ENCODE measurements at places on chromosomes 1 and 21.

- no peak for DNase-seq
Measured at GRCh38 chr1:89699451-89699986, 66.6 kb downstream of the LRRC8C start.

GRCh38 chr1:59057796-59058195 is 239.1 kb upstream of the FGGY start:
- DNase-seq, result no peak

GRCh38 chr1:7579831-7580804 is 191.0 kb upstream of the VAMP3 start:
- no peak for DNase-seq

DNA sequence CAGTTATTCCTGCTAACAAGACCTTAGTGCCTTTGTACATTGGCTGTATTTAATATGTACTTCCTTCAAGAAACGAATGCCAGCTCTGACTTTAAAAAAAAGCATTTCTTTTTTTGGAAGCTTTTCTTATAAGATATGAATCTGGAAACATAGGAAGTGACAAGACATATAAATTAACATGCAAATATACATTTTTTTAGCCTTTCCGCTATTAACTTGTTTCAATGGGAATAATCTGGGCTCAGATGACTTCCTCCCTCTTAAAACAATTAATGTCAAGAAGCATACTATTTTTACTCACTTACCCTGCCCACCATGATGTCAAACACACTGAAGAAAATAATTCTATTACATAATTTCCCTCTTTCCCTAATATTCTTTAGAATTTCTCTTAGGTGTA is 1.4 kb downstream of the DENND1B start:
- DNase-seq, result no peak

GRCh38 chr1:91885716-91886506 is at the start of gene TGFBR3:
TGFBR3 (minus strand) TSS chr1:91886151; CDS start chr1:91861531, 24,620 bp downstream.
- peak; percentile 44 for DNase-seq

- DNase-seq, result no peak
Measured at GRCh38 chr1:211009944-211010343, 124.0 kb downstream of the KCNH1 start.

DNA sequence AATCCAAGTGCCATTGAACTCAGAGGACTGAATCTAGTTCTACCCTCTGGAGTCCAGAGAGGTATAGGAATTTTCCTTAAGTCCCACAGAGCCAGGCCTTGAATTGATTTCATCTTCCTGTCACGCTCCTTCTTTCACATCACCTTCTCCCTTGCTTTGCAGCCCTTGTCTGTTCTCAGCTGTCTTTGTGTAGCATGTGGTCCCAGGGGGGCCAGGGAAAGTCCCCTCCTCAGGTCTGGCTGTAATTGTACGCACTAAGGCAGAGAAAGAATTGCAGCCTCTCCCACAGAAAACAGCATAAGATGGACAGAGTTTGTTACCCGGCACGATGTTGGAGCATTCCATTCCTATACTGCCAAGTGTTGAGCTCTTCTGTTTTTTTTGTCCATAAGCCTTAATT is 153.6 kb downstream of the FAM78B start:
- no peak for DNase-seq
